Activated naive CD4-positive, alpha-beta T cell (primary cell): ENCODE measurements at places on chromosomes 1 and 21.

DNA sequence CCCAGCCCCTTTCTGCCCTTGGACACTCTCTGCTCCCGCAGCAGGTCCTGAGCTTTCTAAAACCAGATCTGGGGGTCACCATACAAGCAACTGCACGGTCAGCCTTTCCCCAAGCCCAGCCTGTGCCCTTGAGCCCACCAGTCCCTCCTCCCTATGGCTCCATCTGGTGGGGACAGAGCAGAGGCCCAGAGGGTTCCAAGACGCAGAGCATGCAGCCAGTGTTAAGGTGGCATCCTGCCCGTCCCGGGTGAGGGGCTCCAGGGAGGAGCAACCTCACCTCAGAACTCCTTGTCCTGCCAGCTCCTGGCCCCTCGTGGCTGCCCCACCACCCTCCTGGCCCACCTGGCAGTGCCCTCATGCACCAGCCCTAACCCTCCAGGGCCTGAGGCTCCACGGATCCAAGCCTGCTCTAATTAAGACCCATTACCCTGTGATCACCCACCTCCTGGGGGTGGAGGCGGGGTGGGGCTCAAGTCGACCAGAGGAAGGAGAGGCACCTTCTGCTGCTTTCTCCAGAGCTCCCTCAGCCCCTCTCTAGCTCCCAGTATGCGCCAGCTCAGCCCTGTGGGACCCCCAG, 8.5 kb downstream of the CHD5 start:
- DNase-seq = no peak

GRCh38 chr1:14910984-14911721, 242.4 kb upstream of the TMEM51 start:
- no peak for DNase-seq

DNA sequence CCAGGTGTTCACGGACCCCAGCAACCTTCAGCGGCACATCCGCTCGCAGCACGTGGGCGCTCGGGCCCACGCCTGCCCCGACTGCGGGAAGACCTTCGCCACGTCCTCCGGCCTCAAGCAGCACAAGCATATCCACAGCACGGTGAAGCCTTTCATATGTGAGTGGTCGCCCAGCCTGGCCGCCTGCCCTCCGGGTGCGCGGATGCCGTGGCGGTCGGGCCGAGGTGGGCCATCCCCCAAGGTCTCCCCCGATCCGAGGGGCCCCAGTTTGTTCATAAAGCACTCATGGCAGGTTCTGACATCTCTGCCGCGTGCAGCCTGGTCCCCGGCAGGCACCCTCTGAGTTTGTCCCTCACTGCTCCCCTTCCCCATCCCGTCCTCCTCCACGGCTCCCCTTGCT, 49.0 kb upstream of the ARHGEF16 start:
- DNase-seq = no peak

- no peak for DNase-seq
Measured at GRCh38 chr1:60746278-60746791, 336.0 kb upstream of the NFIA start.

GRCh38 chr1:174871886-174872285, 127.9 kb upstream of the CACYBP start:
- no peak for DNase-seq

GRCh38 chr21:44927587-44928461, 7.1 kb upstream of the ITGB2 start:
- DNase-seq = peak; percentile 79

GRCh38 chr21:36698981-36699545, at the start of gene SIM2:
TSS of gene SIM2 (plus strand) at chr21:36699115. CDS start at chr21:36699747, 632 bp downstream.
- no peak for DNase-seq

DNA sequence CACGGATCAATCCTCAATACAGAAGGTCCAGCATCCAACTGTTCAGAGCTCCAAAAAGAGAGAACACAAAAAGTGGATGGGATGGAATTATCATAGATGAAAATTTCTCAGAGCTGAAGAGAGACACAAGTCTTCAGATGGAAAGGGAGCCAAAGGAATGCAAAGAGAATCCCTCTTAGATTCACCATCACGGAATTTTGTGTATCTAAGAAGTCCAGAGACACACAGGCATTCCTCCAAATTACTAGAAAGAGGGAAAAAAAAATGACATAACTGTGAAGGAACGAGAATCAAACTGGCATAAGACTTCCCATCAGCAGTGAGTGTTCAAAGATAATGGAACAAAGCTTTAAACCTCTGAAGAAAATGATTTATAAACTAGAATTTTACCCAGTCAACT, 101.2 kb downstream of the ZSCAN20 start:
- no peak for DNase-seq

DNA sequence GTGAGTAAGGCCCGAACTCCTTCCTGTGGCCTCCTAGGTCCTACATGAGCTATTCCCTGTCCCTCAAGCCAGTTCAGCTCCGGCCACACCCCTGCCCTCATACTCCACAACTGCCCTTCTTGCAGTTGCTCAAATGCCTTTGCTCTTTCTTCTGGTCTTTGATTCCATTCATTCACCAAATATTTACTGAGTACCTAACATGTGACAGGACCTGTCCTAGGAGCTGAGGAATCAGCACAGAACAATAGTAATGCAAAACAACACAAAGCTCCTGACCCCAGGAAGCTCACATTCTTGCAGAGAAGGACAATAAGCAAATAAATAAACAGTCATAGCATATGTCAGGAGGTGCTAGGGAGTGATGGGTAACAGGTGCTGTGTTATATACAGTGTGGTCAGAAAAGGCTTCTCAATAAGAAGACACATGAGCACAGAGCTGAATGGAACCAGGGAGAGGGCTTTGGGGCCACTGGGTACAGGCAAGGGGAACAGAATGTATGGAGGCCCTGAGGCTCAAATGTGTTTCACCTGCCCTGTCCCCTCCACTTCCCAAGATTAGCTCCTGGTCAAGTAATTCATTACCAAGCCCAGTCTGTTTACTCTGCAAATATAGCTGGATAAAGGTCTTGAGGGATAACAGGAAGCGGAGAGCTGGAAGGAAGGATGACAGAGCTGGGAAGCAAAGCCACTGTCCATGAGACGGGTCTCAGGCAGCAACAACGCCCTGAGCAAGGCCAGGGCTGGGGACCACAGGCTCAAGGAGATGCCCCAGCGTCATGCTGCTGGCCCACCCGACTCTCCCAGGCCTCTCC, 145.1 kb downstream of the CSMD2 start:
- DNase-seq = no peak

- no peak for DNase-seq
Measured at GRCh38 chr1:210252621-210253051, 20.0 kb downstream of the SERTAD4 start.

DNA sequence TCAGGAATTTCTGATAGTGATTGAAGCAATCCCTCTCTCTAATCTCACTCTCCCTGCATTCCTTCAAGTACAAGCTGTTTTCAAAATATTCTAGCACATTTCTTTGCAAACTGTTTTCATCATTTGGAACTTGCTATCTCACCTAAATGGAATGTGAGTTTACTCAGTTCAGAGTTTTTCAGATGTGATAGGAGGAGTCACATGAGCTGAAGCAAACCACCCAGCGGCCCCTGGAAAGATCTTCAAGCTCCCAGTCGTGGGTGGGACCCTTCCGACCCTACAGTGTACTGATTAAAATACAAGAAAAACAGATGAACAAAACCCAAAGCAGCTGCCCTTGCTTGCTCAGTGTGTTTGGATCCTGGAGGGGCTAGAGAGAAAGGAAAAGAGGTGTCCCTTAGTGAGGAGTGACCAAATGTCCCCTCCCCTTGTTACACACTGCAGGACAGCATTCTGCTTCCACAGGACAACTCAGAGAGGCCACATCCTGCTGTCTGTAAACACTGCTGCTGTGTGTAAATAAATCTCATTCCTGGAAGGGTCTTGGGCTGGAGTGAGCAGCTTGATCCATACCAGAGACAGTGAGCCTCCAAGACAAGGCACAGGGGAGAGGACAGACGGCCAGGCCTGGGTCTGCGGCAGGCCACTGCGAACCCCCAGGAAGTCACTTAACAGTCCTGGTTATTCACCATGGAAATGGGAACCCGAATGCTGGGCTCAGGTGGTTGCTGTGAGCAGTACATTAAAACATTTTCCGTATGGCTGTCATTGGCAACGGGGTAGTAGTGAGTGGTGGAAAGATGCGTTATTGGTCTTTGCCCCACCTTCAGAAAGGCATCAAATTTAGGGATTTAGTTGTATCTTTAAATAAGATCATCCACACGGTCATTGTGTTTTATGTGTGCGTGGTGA, 229.2 kb downstream of the RHOU start:
- DNase-seq = no peak

DNA sequence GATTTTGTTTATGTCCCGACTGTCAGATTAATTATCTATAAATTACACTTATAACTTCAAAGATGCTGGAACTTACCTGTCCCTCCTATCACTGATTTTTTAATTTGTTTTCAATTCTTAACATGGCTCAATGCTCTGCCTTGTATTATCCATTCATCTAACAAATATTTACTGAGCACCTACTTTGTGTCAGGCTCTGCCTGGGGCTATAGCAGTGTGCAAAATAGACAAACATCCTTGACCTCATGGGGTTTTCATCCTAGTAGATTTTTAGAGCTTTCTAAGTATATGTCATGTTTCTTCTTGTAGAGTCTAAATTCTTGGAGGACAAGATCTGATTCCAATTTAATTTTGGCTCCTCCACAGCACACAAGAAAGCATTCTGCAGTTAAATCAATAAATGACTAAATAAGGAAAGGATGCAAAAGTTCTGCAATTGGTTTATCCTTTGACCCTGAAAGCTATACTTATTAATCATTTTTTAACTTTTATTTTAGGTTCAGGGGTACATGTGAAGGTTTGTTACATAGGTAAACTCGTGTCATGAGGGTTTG, 10.8 kb upstream of the SMYD2 start:
- no peak for DNase-seq

GRCh38 chr1:28976248-28976647, 61.9 kb downstream of the EPB41 start:
- DNase-seq = no peak

DNA sequence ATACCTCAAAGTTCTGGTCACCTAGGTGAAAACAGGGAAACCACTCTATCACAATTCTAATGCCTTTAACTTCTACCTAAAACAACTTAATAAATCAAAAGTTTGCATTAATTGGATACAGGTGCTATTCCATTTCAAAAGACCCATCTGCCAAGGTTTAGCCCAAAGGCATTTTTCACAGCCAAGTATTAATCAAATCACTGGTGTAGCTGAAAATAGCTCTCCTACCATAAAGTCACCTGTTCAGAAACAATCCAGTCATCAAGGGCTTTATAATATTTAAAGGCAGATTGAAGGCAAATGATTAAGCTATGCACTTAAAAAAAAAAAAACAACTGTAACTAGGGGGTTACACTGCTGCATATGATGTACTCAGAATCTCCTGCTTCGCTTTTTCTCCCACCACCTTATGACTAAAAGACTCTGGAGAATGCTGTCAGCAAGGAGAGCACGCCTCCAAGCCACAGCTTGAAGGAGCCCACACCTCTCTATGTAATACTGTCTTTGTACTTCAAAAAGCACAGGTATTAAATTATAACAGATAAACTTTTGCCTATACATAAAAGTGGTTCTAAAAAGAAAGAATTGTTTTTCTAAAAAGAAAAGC, 20.5 kb downstream of the KIAA0319L start:
- no peak for DNase-seq

- DNase-seq = no peak
Measured at GRCh38 chr1:71166178-71167173, 85.6 kb upstream of the ZRANB2 start.

- no peak for DNase-seq
Measured at GRCh38 chr1:113874012-113874879, 2.7 kb upstream of the PTPN22 start.

GRCh38 chr1:8903908-8904650, 25.6 kb upstream of the ENO1 start:
- no peak for DNase-seq

DNA sequence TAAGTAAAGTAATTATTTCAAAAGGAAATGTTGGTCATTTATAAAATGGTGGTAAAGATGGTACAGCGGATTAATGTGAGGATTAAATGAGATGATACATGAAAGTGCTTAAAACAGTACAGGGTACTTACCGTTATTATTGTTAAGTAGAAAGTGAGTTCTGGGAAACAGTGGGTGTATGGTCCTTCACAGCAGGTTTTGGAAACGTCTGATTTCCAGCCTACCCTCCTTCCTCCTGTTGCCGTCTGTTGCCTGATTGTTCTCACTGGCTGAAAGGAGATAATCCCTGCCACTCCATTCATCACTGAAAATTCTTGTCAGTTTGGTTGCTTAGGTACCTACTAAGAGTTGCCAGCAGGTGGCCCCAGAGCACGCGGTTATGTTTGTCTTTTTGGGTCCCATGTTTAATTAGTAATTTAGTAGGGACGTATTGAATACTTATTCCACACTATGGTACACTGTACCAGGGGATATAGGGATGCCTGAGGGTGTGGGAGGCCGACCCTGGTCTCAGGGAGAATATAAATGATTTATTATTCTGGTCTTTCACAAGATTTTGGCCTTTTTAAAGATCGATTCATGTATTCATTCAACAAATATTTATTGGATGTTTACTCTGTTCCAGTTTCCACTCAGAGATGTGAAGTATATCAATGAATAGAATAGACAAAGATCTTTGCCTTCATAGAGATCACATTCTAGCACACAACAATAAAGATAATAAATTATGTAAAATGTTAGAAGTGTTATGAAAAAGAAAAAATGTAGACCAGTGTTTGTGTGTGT, 30.8 kb upstream of the RPTN start:
- peak; percentile 25 for DNase-seq

DNA sequence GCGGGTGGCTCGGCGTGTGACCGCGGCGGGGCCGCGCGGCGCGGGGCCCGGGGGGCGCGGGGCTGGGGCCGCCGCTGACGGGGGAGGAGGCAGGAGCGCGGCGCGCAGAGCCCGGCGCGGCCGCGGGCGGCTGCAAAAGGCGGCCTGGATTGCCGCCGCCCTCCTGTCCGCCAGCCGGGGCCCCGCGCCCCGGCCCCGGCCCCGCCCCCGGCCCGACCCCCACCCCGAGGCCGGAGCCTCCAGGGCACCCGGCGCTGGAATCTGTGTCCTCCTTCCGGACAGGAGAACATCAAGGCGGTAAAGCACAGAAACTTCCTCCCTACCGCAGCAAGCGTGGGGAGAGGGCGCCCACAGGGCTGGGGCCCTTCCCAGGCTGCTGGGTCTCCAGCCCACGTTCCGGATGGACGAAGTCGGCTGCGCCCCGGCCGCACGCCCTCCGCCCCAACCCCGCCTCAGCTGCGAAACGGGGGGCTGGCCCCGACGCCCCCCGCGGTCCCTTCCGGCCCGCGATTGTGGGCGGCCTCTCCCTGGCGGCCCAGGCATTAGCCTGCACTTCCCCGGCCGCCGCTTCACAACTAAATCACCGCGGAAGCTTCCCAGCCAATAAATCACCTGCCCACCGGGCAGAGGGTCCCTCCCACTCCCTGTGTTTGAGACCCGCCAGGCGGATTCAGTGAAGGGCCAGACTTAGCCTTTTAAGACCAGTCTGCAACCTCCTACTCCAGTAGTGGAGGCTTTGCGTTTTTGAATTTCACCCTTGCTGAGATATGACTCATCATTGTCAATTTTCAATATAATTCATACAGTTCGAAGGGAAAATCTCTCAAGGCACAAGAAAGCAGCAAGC, 106.0 kb downstream of the SLC45A1 start:
- DNase-seq = no peak
